ENCODE measurements at places on chromosomes 5 and 9.
A peak's percentile ranks its signal among the peaks of the same experiment; 100 is the strongest.

DNA sequence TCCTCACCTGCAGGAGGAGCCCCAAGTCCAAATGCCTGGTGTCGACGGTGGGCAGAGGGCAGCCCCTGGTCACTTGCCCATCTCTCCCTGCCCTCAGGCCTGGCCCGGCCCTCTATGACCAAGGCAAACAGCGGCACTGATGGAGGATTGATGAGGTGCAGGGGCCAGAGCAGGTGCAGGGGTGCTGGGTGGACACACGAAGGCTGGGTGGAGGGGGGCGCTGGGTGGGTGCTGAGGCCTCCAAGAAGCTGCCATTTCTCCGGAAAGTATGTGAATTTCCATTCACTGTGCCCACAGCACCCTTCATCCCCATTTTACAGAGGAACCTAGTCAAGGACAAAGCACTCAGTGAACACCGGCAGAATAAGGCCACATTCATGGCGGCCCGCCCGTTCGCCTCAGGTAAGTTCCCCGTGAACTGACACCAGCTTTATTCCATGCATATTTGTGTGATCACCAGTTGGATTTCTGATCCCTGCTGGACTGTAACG, 143.8 kb upstream of the PPP1R26 start:
- no peak overlapping the region for H3K4me3 ChIP-seq
- peaks cover 4% of the 10 kb centered on the region for H3K36me3 ChIP-seq
- H3K27ac ChIP-seq: no peak overlapping the region
- no peak for DNase-seq
- H3K4me1 ChIP-seq: no peaks in the 10 kb centered on the region

- no peak overlapping the region for H3K27ac ChIP-seq
- no peak for DNase-seq
- H3K4me1 ChIP-seq: peaks cover 14% of the 10 kb centered on the region
- H3K36me3 ChIP-seq: no peaks in the 10 kb centered on the region
- no peaks in the 10 kb centered on the region for H3K27me3 ChIP-seq
These were observed 241.2 kb downstream of the TRIM32 start for GRCh38 chr9:116928289-116928688.

GRCh38 chr5:104421431-104421830, 858.8 kb upstream of the NUDT12 start:
- H3K27me3 ChIP-seq: peaks cover 1% of the 10 kb centered on the region
- no peaks in the 10 kb centered on the region for H3K36me3 ChIP-seq
- H3K4me1 ChIP-seq: no peaks in the 10 kb centered on the region
- no peak overlapping the region for H3K4me3 ChIP-seq

DNA sequence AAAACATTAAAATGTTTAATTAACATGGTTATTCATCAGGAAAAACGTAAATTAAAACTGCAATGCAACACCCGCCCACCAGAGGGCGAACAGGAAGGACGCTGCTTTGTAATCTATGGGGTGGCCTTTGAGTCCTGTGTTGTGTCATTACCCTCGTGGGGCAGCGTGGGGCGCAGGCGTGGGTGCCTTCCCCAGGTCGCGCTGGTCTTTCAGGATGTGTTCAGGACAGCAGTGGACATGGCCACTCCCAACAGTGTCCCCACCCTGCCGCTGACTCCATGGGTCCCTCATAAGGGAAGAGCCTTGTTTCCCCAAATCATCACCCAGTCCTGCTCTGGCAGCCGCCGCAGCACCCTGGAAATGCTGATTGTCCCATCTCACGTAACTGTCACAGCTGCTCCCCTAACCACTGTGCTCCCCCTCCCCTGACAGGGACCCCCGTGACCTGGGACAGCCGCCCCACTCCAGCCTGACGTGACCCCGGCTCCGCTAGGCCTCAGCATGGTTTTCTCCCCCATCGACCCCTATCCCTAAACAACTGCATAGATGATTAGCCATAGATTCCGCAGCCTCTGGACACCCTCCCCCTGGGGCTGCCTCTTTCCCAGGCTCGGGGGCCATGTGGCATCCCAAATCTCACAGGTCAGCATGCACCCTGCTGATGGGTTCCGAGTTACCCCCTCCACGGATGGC, 36.4 kb downstream of the GLT6D1 start:
- peak; percentile 51 for DNase-seq
- H3K36me3 ChIP-seq: no peaks in the 10 kb centered on the region
- H3K27me3 ChIP-seq: peaks cover 39% of the 10 kb centered on the region

DNA sequence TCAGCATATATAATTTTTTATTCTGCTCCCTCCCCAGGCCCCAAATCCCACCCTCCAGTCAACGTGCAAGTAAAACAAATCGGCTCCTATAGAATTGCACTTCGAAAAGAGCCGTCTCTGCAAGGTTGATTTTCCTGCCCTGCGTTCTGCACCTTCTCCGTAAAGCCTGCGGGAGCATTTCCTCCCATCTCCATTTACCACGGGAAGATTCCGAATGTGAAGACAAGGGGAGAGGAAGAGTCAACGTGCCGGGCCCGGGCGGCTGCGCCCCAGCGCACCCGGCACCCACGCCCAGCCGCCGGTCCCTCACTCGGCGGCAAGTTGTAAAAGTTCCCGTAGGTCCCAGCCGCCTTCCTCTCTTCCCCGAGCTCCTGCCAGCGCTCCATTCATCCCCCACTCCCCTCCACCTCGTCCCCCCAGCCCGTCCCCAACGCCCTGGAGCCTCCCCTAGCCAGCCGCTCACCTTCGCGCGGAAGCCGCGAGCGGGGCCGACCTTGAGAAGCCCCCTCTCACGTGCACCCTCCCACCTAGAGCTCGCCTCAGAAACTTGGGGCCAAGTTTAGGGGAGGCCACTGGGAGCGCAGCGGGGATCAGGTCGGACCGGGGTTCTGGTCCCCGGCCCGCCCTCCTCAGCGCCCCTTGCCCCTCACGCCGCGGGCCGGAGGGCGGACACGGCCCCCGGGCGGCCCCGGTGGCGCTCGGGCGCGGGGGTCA, 431 bp downstream of the BNC2 start:
- DNase-seq: no peak
- no peaks in the 10 kb centered on the region for H3K27me3 ChIP-seq
- H3K4me1 ChIP-seq: peaks cover 5% of the 10 kb centered on the region
- H3K27ac ChIP-seq: no peak overlapping the region

DNA sequence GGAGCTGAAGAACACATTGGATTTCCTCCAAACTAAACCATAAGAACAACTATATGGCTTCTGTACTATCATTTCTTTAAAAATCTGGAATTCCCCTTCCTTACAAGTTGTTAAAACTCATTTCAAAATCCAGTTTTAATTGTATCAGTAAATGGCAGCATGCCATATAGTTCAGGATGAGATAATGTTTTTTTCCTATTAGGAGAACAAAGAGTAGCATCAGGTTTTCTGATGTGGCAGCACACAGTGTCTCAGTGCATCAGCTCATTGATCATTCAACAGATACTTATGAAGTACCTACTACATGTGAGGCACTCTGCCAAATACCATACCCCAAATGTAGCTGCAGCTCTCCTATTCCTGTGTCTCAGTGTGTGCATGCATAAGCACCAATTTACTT, 161.1 kb downstream of the EPB41L4A start:
- H3K27me3 ChIP-seq: no peaks in the 10 kb centered on the region
- no peak overlapping the region for H3K4me3 ChIP-seq
- peaks cover 17% of the 10 kb centered on the region for H3K4me1 ChIP-seq
- DNase-seq: no peak
- H3K36me3 ChIP-seq: peaks cover 25% of the 10 kb centered on the region

DNA sequence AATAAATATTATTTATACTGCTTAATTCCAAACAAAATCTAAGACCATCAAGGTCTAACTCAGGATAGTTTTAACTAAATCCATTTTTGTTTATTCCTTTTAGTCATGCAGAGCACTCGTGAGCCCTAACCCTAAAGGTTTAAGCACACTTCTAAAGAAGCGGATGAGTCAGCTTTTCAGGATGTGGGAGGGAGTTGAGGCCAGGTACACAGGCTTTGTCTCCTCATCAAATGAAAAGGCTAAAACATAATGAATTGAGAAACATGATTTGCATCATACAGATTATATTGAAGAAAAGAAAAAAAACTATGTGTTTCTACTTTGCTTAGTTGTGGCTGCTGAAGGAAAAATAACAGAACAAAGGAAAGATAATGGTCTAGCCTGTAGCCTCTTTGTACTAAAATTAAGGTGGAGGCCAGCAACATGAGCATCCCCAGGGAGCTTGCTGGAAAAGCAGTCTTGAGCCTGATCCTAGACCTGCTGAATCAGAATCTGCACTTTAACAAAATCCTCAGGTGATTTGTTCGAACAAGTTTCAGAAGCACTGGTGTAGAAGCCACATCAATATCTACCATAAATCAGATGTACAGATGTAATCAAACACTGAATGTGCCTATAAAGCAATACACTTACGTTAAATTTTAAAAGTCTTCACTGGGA, 21.1 kb upstream of the ISCA1 start:
- DNase-seq: peak; percentile 74
- no peaks in the 10 kb centered on the region for H3K27me3 ChIP-seq
- peak overlapping the region; percentile 36 for H3K27ac ChIP-seq
- peaks cover 97% of the 10 kb centered on the region for H3K36me3 ChIP-seq
- peaks cover 23% of the 10 kb centered on the region for H3K4me1 ChIP-seq

- H3K36me3 ChIP-seq: no peaks in the 10 kb centered on the region
- no peaks in the 10 kb centered on the region for H3K27me3 ChIP-seq
- no peak for DNase-seq
These were observed 60.6 kb downstream of the FAM174A start for GRCh38 chr5:100595812-100596173.

GRCh38 chr5:136226401-136226800, 33.4 kb upstream of the SMIM32 start:
- no peak overlapping the region for H3K4me3 ChIP-seq
- H3K27me3 ChIP-seq: peaks cover 66% of the 10 kb centered on the region
- no peaks in the 10 kb centered on the region for H3K36me3 ChIP-seq
- H3K27ac ChIP-seq: no peak overlapping the region
- peaks cover 6% of the 10 kb centered on the region for H3K4me1 ChIP-seq

- no peak overlapping the region for H3K27ac ChIP-seq
- no peaks in the 10 kb centered on the region for H3K4me1 ChIP-seq
- no peak for DNase-seq
- H3K4me3 ChIP-seq: peak overlapping the region; percentile 34
- no peaks in the 10 kb centered on the region for H3K36me3 ChIP-seq
- H3K27me3 ChIP-seq: no peaks in the 10 kb centered on the region
These were observed 104.8 kb upstream of the SIMC1 start for GRCh38 chr5:176133289-176133870.

- no peak for DNase-seq
- no peaks in the 10 kb centered on the region for H3K4me1 ChIP-seq
- H3K36me3 ChIP-seq: peaks cover 84% of the 10 kb centered on the region
- H3K27me3 ChIP-seq: no peaks in the 10 kb centered on the region
These were observed 50.2 kb downstream of the IPPK start for GRCh38 chr9:92619601-92620300.

All from MCF 10A (cell line).